ENCODE measurements at places on chromosomes 1 and 21.

DNA sequence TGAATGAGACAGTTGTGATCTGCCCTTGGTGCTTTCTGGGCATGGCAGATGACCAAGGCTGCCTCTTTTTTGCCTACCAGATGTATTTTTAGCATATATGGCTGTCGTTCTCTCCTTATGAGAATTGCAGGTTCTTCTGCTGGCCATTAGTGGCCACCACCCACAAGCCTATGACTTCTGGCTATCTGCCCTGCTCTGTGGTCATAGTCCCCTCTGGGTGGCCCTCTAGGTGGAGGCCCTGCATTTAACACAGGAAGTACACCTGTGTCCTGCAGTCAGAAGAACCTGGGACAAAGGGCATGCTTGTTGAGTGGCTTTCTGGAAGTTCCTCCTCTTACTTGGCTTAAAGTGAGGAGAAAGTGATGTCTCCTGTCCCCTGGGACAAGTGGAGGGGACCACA lies 6.5 kb downstream of the FCAMR start:
- DNase-seq, result no peak

GRCh38 chr1:74517599-74518051 lies 5.2 kb upstream of the LRRC53 start:
- no peak for DNase-seq

- no peak for DNase-seq
Measured at GRCh38 chr1:235266325-235266724, 61.7 kb downstream of the ARID4B start.

- no peak for DNase-seq
Measured at GRCh38 chr1:152110860-152111514, 4.3 kb downstream of the TCHH start.

DNA sequence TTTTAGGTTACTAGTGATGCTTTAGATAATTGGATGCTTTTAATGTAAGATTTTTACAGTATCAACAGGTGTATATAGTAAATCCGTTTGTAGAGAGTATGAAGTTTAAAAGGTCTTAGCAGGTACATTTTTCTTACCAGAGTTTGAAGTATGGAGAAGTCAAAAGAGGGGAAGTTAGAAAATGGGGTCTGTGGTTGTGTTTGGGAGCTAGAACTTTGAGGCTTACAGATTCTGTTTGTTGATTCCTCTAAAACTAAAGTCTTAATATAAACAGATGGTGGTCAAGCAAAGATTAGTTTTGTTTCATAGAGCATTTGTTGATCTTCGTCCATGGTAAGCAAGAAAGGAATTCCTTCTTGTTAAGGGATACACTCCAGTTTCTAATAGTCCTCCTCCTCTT lies 35.8 kb downstream of the CDC42 start:
- no peak for DNase-seq

DNA sequence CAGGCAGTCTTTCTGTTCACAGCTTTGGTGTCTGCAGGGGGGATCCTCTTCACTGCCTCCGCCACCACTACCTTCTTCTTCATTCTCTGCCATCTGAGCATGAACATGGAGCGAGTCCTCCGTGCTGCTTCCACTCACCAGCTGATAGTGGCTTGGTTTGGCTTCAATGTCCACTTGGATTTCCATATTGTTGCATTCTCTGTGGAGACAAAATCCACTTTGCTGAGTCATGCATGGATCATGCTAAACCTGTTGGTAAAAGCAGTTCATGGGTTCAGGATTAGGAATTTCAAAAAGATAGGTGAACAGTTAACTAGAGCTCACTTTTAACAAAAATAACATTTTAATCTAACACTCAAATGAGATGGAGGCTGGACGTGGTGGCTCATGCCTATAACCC lies 27.5 kb downstream of the RNF19B start:
- no peak for DNase-seq

DNA sequence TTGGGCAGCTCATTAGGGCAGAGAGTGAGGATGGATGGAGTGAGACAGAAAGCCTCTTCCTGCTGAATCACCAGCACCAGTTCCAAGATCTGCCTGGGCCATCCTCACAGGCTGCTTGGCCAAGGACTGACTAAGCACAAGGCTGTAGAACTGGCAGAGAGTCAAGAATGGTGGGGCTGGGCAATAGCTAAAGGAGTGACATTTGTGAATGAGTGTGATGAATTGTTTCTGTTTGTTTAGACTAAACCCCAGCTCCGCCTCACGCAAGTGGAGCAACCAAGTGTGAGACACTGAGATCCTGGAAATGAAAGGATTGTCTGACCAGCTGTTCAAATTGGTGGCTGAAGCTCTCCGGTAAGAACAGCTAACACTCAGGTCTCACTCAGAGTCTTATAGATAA lies 38.6 kb downstream of the BRINP2 start:
- DNase-seq, result no peak

DNA sequence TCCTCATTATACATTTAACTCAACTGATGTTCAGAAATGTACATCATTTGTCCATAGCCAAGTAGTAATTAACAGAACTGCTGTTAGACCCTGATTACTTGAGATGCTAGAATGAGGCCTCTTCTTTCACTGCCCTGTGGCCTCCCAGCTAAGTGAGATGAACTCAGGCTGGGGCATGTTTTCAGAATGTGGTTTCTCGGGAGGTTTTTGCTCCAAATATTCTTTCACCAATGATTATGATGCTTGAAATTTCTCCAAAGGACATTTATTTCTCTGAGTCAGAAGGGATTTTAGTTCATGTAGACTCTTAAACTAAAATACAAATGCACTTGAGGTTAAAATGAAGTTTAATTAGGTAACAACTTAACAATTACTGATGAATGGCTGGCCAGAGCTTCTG lies 34.6 kb upstream of the ADAMTS5 start:
- DNase-seq, result no peak

DNA sequence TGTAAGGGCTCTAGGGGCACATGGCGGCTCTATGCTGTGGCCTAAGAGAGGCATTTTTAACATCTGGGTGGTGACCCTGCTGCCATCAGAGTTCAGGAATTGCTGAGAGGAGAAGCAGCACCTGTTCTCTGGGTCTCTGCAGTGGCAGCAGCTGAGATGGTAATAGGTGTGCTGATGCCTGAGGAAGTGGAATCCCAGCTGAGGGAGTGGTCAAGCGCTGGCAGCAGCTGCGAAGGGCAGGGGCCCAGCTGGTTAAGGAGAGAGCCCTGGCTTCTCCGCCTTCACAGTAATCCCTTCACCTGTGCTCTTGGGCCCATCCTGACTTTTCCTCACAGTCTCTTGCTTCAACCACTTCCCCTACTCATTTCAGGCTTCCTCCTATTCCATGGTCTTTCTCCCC lies 39.8 kb downstream of the GJA5 start:
- no peak for DNase-seq

GRCh38 chr1:181601186-181601950 lies 118.1 kb downstream of the CACNA1E start:
- no peak for DNase-seq

- DNase-seq, result no peak
Measured at GRCh38 chr1:231576804-231577718, 48.6 kb downstream of the TSNAX start.

DNA sequence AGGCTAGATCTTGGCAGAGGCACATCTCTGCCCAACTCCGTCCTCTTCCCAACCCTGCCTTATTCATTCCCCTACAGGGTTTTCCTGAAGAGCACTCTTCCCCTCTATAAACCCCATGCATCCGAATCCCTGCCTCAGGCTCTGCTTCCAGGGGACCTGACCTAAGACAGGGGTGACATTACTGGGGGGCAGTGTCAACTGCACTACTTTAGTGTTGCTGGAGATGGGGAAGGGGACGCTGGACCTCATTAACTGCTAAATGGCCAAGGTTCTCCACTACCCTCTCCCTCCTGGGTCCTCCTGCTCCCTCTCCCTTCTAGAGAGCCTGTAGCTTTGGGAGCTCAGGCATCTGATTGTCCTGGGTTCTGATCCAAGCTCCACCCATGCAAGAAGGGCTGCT lies 126.2 kb downstream of the GRIK3 start:
- no peak for DNase-seq

- no peak for DNase-seq
Measured at GRCh38 chr1:9990944-9991343, 6.1 kb upstream of the RBP7 start.
